ENCODE measurements at places on chromosomes 2 and 18.

- peak; percentile 22 for DNase-seq
Measured at GRCh38 chr2:3222636-3223035, 155.0 kb downstream of the EIPR1 start.

GRCh38 chr2:168030862-168031624 is 216.4 kb downstream of the STK39 start:
- DNase-seq = no peak

- DNase-seq = no peak
Measured at GRCh38 chr2:223008162-223008561, 43.8 kb upstream of the KCNE4 start.

DNA sequence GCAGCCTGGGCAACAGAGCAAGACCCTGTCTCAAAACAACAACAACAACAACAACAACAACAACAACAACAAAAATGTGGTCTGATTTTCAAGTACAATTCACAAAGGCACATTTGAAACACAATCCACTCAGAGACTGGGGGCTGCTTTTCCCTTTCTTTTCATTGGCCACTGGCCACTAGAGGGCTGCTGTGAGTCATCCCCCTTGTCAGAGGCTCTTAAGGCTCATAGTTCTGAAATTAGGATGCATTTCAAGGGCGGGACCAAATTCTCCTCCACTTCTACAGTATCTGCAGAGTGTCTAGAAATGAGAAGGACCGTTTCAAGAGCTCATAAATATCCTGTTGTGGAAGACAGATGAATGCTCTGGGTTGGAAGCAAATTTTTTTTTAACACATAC is 285.4 kb downstream of the NRXN1 start:
- no peak for DNase-seq

DNA sequence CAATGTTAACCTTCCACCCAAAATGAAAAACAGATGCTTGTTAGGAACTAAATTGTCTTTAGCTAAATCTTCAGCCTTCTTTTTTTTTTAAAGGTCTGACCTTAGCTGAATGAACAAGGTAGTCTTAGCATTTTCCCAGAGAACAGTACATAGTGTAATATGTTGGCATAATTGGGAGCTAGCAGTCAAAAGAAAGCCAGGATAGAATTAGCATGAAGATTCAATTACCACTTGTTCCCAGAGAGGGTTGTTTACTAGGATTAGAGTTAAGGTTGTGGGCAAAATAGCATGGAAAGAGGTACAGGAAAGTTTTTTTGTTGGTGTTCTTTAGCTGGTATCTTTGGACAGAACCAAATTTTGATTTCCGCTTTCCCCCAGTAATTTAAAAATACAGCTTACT is 6.9 kb downstream of the CDH20 start:
- DNase-seq = no peak

GRCh38 chr2:122389694-122390093 is 634.2 kb downstream of the TSN start:
- DNase-seq = no peak

GRCh38 chr18:33355263-33355662 is 85.3 kb downstream of the CCDC178 start:
- DNase-seq = no peak

- no peak for DNase-seq
Measured at GRCh38 chr2:200353874-200354273, 47.4 kb downstream of the SPATS2L start.

- DNase-seq = no peak
Measured at GRCh38 chr2:10278029-10278762, 24.5 kb upstream of the HPCAL1 start.

DNA sequence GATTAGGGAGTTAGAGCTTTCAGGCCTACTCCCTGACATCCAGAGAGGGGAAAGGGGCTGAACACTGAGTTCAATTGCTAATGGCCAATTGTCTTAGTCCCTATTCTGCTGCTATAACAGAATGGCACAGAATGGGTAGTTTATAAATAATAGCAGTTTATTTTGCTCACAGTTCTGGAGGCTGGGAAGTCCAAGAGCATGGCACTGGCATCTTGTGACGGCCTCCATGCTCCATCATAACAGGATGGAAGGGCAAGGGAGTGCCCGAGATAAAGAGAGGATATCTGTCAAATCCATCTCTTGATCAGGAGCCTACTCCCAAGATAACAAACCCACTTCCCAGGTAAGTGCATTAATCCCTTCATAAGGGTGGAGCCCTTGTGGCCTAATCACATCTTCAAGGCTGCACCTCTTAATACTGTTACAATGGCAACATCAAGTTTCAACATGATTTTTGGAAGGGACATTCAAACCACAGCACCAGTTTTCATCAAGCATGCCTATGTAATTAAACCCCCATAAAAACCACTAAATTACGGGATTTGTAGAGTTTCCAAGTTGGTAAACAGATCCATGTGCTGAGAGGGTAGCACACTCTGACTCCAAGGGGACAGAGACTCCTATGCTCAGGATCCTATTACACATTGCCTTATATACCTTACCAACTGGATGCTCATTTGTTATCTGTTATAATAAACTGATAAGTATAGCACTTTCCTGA is 44.6 kb downstream of the BAZ2B start:
- no peak for DNase-seq

DNA sequence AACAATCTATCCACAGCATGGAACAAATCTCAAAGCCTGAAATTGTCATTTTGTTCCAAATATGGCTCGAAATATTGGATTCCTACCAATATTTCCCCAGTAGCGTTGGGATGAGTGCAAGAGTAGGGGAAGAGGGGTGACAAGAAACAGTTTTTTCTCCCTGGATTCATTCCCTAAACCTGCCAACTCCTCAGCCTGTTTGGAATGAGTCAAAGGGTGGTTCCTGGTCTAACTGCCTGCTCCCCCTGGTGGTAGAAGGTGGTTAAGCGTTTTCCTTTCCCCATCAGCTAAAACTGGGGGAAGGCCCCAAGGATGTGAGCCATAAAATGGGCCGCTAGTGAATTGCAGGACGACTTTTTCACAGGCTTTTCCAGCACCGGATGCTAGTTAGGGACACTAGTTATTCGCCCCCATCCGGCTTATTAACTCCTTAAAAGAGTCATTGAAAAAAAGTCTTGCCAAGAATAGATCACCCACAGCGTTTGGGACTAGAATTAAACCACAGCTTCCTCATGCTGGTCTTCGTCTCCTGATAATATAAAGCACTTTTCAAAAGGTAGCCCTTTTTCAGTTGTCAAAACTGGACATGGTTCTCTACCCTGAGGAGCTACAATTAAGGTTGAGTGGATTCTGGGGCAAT is 72.5 kb downstream of the DHRS9 start:
- DNase-seq = peak; percentile 40

GRCh38 chr18:55884498-55884897 is 296.5 kb upstream of the TCF4 start:
- no peak for DNase-seq

DNA sequence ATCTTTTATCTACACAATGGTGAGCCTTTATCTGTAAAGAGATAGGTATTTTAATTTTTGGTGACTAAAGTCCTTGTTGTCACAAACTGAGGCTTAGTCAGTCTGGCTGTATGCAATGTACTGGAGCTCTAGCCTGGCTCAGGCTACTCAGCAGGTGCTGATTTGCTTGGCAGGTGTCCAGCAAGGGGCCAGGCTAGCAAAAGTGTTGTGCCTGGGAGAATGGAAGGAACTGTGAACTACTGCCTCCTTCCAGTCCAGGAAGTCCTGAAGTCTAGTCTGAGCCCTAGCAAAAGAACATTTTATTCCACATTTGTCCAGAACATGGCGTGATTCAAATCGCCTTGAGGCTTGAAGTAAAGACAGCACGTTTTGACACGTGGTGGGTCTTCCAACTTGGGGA is 260.5 kb downstream of the CCDC85A start:
- DNase-seq = no peak

DNA sequence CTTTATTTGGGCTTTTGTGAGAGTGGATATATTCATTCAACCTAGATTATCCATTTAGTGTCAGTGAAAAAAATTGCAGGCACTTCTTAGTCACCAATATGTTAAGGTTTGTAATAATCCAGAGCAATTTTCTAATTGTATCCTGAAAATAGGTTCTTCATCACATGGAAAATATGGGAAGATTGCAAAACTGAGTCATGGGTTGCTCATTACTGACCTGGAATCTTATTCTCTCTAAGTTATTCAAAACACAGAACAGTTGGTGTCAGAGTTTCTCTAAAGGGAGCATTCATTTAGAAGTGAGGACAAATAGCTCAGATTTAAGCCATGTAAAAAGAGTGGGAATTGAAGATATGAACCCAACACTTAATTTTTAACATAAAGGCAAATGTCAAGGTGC is 181.3 kb downstream of the IKZF2 start:
- DNase-seq = no peak

- DNase-seq = no peak
Measured at GRCh38 chr2:46164529-46165301, 132.5 kb upstream of the EPAS1 start.

DNA sequence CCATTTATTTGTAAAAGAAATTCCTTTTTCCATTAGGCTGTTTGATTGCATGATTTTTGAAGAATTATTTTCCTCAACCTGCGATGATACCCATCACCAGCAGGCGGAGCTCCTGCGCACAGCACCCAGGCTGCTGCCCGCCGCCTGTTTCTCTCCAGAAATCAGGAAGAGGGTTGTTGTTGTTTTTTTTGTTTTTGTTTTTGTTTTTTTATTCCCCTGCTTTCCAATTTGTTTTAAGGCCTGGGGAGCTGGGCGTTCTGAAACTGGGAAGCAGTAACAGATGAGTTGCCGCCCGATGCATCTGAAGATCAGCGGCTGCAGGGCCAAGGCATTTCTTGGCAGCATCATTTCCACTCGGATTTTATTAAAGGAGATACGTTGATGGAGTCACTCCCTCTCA is 132.1 kb downstream of the MBP start:
- peak; percentile 26 for DNase-seq

DNA sequence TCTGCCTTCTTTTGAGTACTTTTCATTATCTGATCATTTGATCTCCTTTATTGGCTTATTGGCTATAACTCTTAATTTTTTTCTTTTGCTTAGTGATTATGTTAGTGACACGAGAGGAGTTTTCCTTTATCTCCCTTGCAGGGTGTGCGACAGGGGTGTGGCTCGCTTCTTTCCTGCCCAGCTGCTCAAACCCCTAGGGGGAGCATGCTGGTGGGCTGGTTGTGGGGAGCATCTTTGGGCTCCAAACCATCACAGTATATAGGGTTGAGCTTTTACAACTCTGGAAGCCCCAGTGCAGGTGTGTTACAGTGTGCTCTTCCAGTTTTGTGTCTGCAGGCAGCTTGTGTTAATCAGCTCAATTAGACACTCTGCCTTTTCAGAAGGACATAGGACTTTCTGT is 357.0 kb upstream of the TMEFF2 start:
- no peak for DNase-seq

DNA sequence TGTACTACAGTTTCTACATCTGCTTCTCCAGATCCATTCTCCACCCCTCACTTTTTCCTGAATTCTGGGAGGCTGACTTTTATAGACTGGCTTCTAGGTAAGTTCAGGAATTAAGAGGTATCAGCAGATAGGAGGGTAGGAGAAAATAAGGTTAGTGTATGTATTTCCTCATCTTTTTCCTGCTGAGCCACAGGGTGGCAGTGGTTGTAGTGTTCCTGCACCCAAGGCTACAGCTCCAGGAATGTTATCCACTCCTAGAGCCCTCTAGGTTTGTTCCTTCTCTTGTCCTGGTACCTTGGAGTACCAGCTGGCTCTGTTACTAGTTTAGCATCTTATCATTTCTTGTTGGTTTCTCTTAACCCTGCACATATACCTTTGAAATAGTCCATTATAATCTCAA is 40.7 kb upstream of the C2orf66 start:
- DNase-seq = no peak

- peak; percentile 29 for DNase-seq
Measured at GRCh38 chr2:231926761-231927565, 767 bp upstream of the NPPC start.

DNA sequence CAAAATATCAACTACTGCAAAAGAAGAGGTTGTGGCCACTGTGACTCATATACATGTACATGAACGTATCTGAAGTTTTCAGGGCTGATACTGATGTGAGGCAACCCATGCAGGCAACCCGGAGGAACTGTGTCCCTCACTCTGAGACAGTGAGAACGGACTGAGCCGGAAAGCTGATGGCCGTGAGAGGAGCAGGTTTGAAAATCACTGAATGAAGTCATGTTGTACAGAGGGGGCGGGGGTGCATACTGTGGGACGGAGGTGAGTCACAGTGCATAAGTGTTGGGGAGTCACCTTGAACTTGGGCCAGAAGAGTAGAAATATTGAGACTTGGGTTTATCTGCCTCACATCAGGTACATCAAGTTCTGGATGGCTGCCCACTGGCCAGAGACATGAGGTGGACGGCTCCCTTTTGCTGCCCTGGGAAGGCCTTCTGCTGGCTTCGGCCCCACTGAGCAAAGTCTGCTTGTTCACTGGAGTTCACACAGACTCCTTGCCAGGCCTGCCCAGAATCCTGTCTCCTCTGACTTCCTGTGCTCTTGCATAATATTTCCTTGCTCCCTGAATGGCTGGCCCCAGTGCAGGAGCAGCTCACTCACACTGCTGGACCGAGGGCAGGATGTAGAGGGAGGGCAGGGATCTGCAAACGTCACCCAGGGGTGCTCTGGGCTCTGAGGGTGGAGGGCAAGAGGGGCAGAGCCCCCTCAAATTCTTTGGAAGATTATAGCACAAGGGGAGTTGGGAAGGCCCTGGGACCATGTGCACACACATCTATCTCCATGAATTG is 18.1 kb downstream of the EPAS1 start:
- DNase-seq = no peak

- DNase-seq = no peak
Measured at GRCh38 chr2:187302116-187302515, 145.9 kb downstream of the CALCRL start.

DNA sequence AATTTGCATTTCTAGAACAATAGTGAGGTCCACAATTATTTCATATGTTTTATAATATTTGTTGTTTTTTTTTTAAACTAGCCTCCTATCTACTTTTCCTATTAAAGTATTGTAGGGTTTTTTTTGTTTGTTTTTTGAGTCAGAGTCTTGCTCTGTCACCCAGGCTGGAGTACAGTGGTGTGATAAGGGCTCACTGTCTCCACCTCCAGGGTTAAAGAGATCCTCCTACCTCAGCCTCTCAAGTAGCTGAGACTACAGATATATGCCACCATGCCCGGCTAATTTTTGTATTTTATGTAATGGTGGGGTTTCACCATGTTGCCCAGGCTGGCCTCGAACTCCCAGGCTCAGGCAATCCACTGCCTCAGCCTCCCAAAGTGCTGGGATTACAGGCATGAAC is 122.5 kb downstream of the SLC39A10 start:
- no peak for DNase-seq

GRCh38 chr2:239882331-239882732 is 142.8 kb downstream of the NDUFA10 start:
- peak; percentile 38 for DNase-seq
